Progenitor cell of endocrine pancreas (in vitro differentiated cells): ENCODE measurements at places on chromosomes 6 and 20. TPM values are rescaled to one million over a fixed set of nuclear protein-coding genes. Genes with fewer than 3 reads are reported as not detected.

GRCh38 chr6:97668716-97669115 is 385.7 kb upstream of the MMS22L start:
- no peak for DNase-seq

- DNase-seq = no peak
Observed at GRCh38 chr6:157364705-157365104, 16.3 kb upstream of the ZDHHC14 start.

DNA sequence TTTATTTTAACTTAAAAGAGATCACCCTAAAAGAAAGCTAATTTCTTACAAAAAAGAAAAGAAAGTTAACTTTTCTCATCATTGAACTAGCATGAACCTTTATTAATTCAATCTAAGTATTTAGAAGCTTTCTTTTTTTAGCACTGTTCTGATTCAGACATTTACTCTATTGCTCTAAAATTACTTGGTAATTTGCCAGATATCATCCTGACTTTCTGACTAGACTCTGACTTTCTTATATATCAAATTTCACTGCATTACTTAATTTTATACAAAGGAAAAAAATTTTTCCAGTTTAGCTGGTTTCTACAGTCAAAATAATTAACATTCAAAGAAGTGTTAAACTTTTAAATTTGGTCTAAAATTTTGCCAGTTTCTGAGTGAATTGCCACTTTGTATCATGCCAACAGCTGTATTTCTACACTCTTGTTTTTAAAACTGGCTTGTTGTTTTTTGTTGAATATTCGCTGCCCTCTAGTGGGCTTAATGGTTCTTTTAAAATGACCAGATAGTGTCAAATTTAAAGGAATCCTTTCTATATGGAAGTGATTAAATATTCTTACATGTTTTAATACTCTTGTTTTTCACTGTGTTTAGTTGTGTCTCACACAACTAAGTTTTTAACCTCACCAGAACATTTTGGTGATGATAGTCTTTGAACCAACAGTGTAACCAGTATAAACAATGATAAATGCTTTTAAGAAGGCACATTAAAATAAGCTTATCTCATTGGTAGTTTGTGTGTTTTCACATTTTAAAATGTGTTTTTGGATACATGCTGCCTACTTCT is 102.0 kb downstream of the POPDC3 start:
- DNase-seq = no peak

- DNase-seq = no peak
Observed at GRCh38 chr6:109770779-109771178, 79.7 kb downstream of the FIG4 start.

- DNase-seq = no peak
Observed at GRCh38 chr6:43790031-43790430, 20.0 kb downstream of the VEGFA start.

Gene RAMACL
- total RNA-seq = 1.7 and 2.7 TPM in 2 replicates

Gene UNC93A
- 8.1 and 12.8 TPM in 2 replicates for total RNA-seq

Gene CUL9
- 57.0 and 61.1 TPM in 2 replicates for total RNA-seq
